ENCODE measurements at places on chromosomes 7 and 10.

- DNase-seq = no peak
Observed at GRCh38 chr7:17822547-17823173, 117.6 kb downstream of the SNX13 start.

- DNase-seq = no peak
Observed at GRCh38 chr7:43906331-43907010, at the start of gene URGCP. TSS of gene URGCP (minus strand) at chr7:43906596. CDS start at chr7:43906575, 21 bp downstream.

- no peak for DNase-seq
Observed at GRCh38 chr10:77486517-77486916, 151.1 kb downstream of the KCNMA1 start.

DNA sequence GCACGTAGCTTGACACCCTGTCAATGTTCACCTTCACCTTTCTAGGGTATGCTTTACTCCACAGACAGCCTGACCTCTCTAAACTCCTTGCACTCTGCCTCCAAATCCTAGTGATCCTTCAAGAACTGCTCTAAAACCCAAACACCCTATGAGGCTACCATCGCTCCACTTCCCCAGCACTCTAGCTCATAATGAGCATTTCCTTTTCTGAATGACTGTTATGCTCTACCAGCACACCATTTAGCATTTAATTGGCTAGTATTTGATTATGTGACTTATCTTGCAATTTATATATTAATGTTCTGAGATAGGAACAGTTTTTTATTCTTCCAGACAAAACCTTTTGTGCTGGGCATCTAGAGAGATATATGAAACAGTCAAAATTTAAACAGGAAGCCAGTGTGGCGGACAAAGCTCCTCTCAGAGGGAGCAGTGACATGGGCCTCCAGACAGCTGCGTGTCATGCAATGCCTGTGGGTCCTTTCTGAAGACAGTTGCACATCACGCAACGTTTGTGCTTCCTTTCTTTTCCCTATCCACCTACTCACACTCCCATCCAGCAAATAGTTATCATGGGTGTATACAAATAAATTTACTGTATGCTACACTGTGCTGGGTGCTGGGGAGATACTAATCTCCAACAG is 86.3 kb downstream of the ALOX5 start:
- no peak for DNase-seq

DNA sequence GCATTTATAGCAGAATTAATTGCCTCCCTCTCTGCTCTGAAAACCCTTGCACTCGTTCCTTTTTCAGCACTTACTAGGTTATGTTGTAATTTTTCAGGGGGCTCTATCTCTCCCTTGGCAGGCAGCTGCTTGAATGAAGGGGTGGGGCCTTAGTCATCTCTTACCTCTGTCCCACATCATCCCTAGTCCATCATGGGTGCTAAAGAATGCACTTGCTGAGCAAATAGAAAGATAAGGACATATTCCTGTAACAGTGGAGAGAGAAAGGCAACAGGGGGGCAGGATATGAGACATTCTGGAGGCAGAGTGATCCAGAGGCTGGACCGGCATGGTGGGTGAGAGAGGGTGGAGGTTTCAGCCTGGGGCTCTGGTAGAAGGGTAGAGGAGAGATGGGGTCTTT is 60.0 kb downstream of the MINDY4 start:
- no peak for DNase-seq

- DNase-seq = no peak
Observed at GRCh38 chr10:20956843-20957242, 59.7 kb upstream of the NEBL start.
